ENCODE measurements at places on chromosomes 16 and 17. TPM values are rescaled to one million over a fixed set of nuclear protein-coding genes. Genes with fewer than 3 reads are reported as not detected.

The TNFRSF17 gene
- 1.6 TPM for polyA plus RNA-seq

The MTSS2 gene
- 33.0 TPM for polyA plus RNA-seq

The ZNF232 gene
- 6.9 TPM for polyA plus RNA-seq

The TBKBP1 gene
- 5.8 TPM for polyA plus RNA-seq

The SRP68 gene
- 46.4 TPM for polyA plus RNA-seq

The CDRT15 gene
- polyA plus RNA-seq, result not detected

The BTBD17 gene
- not detected for polyA plus RNA-seq

The IRX6 gene
- not detected for polyA plus RNA-seq

The GPR179 gene
- 0.03 TPM for polyA plus RNA-seq

The MT1G gene
- polyA plus RNA-seq, result 4,171 TPM

The ORAI3 gene
- 10.5 TPM for polyA plus RNA-seq

The OTOA gene
- not detected for polyA plus RNA-seq

The SLC5A11 gene
- not detected for polyA plus RNA-seq

The C17orf78 gene
- not detected for polyA plus RNA-seq

The FOXC2 gene
- not detected for polyA plus RNA-seq

The ATAD5 gene
- 0.37 TPM for polyA plus RNA-seq

The TSR1 gene
- polyA plus RNA-seq, result 12.2 TPM

The PRAC1 gene
- polyA plus RNA-seq, result not detected

The ZDHHC1 gene
- 4.4 TPM for polyA plus RNA-seq

The KRTAP4-1 gene
- polyA plus RNA-seq, result not detected

The DLX4 gene
- polyA plus RNA-seq, result 0.31 TPM

The PHOSPHO1 gene
- not detected for polyA plus RNA-seq

The TERB1 gene
- polyA plus RNA-seq, result not detected

The CCDC200 gene
- not detected for polyA plus RNA-seq

The STX1B gene
- 1.00 TPM for polyA plus RNA-seq

The OR3A3 gene
- not detected for polyA plus RNA-seq

The HSD17B2 gene
- polyA plus RNA-seq, result 11.3 TPM

The IGFALS gene
- 21.0 TPM for polyA plus RNA-seq

Measured in stomach (tissue), 19 donors.